ENCODE measurements at places on chromosomes 7 and 10.

GRCh38 chr7:128172151-128172550 lies 68.9 kb upstream of the LEP start:
- DNase-seq, result no peak

- no peak for DNase-seq
These were observed 561.2 kb upstream of the PHF14 start for GRCh38 chr7:10412422-10413019.

DNA sequence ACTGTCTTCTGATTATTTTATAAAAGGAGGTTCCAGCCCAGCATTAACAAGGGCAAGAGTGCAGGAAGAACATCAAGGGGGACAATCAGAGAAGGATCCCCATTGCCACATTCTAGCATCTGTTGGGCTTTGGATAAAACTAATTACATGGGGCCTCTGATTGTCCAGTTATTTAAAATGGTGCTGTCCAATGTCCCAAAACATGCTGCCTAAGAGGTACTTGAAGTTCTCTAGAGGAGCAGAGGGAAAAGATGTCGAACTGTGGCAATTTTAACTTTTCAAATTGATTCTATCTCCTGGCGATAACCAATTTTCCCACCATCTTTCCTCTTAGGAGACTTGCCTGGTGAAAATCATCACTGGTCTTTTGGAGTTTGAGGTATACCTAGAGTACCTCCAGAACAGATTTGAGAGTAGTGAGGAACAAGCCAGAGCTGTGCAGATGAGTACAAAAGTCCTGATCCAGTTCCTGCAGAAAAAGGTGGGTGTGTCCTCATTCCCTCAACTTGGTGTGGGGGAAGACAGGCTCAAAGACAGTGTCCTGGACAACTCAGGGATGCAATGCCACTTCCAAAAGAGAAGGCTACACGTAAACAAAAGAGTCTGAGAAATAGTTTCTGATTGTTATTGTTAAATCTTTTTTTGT lies 2.3 kb downstream of the IL6 start:
- DNase-seq, result no peak

DNA sequence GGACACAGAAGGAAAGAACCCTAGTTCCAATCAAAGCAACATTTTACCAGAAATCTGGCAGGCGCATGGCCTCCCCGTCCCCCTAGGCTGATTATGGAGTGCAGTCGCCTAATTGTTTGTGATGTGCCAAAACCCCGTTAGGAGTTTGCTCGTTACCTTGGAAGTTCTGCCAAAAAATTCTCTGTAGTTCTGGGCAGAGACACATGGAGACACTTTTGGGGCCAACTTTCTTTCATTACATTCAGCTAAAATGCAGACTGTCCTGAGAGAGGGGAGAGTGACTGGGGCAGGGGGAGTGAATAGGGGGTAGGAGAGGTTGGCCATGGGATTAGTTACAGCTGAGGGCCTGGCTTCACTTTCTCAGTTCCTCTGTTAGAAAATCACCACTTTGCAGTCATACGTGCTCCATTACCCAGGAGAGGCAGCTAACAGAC lies 158.0 kb upstream of the NPVF start:
- peak; percentile 28 for DNase-seq

- DNase-seq, result no peak
These were observed 78.0 kb upstream of the C1GALT1 start for GRCh38 chr7:7104314-7104698.
